Activated naive CD4-positive, alpha-beta T cell treated with anti-CD3 and anti-CD28 coated beads for 36 hours (primary cell): ENCODE measurements at places on chromosomes 6 and 20.

DNA sequence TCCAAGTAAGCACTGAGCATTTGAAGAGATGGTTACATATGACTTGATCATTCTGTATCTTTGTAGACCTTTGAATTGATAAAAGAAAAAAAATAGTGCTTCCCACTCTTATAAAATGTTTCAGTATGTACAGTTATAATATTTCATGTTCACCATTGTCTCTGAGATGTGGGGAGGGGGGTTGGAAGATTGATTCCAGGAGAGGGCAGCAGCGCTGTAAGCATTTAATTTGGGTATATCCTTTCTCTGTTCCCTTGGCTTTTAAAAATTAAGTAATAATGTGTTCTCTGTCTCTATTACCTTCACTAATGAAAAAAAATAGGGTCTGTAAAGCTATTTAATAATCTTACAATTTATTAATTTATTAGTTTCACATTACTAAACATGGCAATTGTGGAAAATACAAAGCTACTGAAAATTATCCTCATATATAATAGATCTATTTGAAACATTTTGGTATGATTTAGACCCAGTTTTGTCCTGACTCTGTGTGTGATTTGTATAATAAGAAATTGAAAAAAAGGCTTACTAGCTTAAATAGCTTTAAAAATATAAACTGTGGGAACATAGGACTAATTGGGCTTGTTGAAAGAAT, 341.2 kb downstream of the CDKAL1 start:
- DNase-seq: no peak

DNA sequence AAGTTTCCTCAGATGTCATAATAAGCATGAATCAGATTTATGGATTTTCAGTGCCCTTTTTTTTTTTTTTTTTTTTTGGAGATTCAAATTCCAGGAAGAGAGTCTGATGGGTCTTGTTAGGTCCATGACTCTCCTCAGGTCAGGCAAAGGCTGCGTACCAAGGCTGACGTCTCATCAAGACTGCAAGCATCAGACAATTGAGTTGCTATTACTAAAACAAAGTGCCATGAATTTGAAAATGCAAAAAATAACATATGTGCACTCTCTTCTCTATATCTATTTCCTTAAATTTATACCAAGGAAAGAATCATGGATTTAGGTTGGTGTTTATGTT, 134.7 kb downstream of the FAM83B start:
- no peak for DNase-seq

DNA sequence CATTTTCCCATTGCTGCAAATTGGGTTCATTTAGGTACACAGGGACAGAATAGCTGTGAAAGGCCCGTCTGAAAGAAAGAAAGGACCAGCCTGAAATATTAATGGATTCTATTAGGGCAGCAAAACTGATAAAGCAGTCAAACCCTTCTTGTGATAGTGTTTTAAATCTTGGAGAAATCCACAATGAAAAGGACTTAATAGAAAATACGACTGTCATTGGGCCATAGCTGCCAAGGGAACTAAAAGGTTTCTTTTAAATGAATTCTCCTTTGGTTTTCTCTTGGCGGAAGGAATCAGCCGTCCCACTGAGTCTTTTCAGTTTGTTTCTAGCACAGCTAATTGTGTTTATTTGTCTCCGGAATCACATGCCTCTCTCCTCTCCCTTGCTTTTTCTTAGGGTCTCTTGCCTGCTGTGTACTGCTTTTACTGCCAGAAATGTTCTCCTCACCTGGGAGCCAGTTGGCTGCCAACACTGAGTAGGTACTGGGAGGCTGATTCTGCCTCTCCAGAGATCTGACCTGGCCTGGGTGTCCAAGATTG, 11.3 kb downstream of the PAQR8 start:
- DNase-seq: no peak

- no peak for DNase-seq
Measured at GRCh38 chr6:22848121-22848520, 278.8 kb downstream of the HDGFL1 start.

DNA sequence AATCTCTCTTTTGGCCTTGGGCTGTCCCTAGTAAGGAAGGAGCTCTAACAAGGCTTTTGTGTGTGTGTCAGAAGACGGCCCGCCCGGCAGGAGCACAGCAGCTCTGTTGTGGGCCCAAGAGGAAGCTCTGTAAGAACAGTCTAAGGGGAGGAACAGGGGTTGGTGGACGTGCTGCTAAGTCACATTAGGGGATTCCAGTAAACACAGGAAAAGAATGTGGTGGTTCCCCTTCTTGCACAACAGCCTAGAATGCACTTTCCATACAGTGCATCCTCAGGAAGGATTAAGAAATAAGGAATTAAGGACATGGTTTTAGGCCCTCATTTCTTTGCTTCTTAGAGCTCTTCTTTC, 114.5 kb downstream of the RNF144B start:
- DNase-seq: peak; percentile 31

GRCh38 chr6:138555421-138555988, 56.2 kb upstream of the NHSL1 start:
- DNase-seq: no peak

DNA sequence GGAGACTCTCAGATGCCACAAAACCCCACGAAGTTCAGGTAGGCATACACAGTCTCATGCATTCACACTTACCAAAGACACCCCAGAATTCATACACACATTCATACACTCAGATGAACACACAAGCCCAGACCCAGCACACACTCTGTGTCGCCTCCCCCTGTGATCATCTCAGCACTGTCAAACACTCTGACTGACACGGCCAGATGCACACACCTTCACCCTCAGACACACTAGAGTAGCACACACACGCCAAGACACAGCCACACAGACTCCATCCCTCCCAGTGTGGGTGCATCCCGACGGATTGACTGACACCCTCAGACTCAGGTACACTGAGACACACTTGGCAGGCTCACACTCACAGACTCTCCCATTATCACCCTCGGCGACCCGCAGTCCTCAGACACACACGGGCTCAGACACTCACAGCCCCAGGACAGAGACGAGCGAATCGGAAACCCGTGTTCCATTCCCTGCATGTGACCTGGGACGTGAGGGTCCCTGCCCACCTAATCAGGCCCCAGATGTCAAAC, 872 bp upstream of the RIMS4 start:
- no peak for DNase-seq

DNA sequence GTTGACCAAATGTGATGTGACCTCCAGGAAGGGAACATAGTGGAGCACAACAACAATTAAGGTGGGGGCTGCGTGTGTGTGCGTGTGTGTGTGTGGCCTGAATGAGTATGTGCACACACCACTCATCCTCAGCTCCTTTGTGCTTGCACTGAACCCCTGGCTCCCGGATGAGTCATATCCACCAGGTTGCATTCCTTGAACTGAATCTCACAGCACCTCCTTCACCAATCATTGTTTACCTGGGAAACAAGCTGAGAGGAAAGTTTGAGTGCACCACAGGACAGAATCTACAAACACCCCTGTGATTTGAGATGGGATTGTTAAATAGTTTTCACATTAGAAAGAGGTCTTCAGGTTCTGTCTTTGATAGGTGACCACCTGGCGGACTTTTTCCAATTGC, 33.7 kb upstream of the GPR6 start:
- DNase-seq: no peak

DNA sequence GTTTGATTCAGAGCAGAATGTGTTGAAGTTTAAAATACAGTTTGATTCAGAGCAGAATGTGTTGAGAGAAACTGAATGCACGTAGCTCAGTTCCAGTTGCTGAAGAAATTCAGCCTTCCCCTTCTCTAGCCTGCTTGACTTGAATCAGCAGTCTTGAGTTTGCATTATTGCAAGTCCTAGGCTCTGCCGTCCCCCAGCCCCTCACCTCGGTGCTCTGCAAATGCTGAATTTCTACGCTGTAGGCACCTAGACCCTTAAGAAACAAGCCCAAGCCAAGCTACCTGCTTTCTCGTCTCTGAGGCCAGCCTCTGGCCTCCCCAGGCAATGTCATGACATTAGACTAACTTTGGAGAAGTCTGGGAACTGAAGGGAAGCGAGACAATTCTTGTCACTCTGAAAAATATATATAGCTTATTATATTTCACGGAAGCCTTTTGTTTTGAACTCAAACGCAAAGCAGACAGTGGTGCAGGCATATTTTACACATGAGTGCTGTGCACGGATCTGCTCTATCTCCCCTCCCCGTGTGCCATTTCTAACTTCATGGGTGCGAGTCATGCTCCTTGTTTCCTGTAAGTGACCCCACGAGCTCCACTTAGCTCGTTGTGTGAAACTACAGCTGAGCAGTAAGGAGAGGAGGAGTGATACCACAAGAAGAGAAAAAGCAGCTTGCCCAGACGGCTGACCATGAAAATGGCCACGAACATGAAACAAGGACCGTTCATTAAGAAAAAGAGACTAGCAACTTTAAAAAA, 71.4 kb upstream of the DUSP22 start:
- DNase-seq: peak; percentile 47

DNA sequence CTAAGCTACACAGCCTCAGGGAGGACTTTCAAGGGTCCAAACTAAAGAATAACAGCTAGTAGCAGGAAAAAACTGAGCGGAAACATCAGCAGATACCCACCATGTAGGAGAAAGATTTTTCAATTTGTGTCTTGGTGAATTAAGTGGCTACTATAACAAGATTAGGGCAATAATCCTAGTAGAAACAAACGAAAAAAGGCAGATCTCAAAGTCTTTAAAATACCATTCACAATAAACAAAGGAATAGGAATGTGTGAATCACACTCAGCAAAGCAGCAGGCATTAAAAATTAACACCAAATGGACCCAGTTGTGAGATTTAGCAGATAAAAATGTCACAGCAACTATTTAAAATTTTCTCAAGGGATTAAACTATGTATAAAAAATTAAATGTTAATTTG, 761.2 kb downstream of the TENT5A start:
- no peak for DNase-seq

DNA sequence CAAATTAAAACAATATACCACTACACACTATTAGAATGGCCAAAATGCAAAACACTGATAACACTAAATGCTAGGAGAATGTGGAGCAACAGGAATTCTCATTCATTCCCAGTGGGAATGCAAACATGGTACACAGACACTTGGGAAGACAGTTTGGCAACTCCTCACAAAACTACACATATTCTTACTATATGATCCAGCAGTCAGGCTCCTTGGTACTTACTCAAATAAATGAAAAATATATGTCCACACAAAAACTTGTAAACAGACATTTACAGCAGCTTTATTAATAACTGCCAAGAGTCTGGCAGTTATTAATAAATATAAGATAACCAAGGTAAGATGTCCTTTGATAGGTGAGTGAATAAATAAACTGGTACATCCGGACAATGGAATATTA, 44.9 kb downstream of the ABHD12 start:
- no peak for DNase-seq

DNA sequence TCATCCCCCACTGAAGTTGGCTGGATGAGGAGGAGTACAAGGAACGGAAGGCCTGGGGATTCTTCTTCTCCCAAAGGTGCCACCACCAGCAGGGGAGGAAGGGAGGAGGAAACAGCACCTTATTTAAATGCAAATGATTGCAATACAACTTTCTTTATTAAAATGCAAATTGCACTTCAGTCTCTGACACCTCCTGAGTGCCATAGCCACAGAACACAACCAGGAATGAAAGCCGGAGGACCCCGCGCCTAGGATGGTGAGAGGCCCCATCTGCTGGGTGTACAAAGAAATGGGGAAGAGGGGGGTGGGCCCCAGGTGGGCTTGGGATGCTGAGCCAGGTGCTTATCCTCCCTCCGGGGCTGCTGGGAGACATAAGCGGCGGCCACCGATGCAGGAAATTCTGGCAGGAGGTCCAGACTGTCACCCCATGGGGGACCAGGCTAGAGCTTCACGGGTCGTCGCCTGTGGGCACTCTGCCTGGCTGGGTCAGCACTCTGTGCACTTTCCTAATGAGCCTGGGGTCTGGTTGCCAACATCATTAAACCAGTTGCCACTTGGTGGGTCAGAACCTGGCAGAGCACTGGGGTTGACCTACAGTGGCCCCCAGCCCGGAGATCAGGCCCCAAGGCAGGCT, 154.2 kb upstream of the MLN start:
- no peak for DNase-seq

DNA sequence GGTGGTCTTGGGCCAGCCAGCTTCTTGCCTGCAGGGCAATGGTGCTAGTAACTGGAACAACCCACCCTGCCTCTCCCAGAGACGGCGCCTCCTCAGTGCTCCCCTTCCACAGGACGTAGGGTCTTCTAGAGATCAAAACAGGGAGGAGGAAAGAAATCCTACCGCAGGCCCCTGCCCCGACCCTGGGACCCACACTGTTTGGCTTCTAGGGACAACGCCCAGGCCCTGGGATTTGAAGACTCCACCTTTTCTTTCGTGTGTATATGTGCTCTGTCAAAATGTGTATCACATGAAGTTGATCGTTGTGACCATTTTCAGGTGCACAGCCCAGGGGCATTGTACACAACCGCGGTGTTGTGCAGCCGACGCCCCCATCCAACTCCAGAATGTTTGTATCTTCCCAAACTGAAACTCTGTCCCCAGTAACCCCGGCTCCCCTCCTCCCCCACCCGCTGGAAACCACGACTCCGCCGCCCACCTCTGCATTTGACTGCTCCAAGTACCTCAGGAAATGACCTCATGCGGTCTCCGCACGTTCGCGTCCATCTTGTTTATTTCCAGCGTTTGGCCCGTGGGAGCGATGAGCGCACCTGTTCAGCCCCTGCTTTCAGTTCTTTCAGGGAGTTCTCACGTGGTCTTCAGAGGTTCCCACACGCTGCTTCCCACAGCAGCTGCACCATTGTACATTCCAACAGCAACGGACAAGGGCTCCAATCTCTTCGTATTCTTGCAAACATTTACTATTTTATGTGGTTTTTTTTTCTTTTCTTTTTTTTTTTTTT, 3.4 kb upstream of the BHLHE23 start:
- peak; percentile 80 for DNase-seq

DNA sequence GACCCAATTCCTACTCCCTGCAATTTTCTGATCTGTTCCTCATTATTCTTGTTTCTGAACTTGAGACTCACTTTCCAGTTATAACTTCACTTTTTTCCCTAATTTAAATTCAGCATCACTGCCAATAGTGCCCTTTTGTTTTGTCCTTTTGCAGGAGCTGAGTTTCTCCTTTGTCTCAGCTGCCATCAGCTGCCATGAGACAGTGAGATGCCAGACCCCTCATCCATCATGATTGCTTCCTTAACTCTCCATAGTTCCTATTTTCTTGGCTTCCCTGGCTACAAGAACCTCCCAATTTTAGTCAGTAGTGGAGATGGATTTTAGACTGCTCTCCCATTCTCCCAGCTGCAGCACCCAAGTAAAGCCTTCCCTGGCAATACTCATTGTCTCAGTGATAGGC, 518.1 kb downstream of the HDGFL1 start:
- DNase-seq: no peak

DNA sequence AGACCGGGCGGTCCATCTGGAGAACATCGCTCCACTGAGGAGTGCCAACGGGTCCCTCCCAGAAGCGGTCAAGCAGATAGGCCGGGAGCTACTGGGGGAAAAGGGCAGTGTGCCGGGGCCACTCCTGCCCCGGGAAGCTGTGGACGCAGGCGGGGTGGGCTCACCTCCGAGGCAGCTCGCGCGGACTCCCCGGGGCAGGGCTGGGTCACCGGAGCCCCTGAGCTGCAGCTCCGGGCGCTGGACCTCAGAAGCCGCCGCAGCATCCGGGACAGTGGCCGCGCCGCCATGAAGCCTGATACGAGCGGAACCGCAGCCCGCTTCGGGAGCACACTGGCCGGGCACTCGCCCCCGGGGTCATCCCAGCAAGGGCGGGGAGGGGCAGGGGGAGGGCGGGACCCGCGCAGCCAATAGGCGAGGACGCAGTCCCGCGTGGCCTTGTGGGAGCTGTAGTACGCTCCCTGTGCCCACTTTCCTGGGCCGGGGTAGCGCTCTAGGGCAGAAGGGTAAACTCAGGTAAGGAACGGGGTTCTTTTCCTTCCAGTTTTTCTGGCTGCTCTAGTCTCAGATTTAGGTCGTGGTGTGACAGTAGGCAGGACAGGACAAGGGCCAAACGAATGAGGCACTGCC, at the start of gene MOCS1:
MOCS1 (minus strand) TSS at position 332 of the 627 bp plus-strand sequence; CDS start at position 287, 45 bp downstream.
- DNase-seq: peak; percentile 53
